ENCODE measurements at places on chromosomes 6 and 20.

DNA sequence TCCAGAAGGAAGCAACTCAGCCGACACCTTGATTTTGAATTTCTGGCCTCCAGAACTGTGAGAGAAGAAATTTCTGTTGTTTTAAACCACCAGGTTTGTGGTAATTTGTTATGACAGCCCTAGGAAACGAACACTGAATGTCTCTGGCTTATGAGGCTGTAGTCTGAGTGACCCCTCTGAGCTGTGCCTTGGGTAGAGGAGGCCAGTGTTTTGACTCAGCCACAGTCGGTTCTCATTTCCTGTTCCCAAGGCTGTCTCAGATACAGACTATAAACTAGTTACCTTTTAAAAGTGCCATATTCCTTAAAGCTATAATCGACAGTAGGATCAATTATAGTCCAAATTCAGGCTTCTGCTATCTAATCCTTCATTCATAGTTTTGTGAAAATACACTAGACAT, 391.2 kb upstream of the MAP3K7 start:
- no peak for DNase-seq

- no peak for DNase-seq
Measured at GRCh38 chr6:35173427-35174087, 32.4 kb upstream of the TCP11 start.

DNA sequence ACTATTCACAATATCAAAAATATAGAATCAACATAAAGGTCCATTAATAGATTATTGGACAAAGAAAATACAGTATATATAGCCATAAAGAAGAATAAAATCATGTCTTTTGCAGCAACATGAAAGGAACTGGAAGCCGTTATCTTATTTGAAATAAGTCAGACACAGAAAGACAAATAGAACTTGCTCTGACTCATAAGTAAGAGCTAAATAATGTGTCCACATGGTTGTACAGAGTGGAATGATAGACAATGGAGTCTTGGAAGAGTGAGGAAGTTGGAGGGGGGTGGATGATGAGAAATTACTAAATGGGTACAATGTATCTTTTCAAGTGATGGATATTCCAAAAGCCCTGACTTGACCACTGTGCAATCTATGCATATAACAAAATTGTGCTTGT, 613.5 kb downstream of the PHF3 start:
- no peak for DNase-seq

GRCh38 chr20:20331156-20331555, 36.7 kb upstream of the INSM1 start:
- no peak for DNase-seq

- no peak for DNase-seq
Measured at GRCh38 chr6:122372647-122373046, 26.8 kb upstream of the HSF2 start.

DNA sequence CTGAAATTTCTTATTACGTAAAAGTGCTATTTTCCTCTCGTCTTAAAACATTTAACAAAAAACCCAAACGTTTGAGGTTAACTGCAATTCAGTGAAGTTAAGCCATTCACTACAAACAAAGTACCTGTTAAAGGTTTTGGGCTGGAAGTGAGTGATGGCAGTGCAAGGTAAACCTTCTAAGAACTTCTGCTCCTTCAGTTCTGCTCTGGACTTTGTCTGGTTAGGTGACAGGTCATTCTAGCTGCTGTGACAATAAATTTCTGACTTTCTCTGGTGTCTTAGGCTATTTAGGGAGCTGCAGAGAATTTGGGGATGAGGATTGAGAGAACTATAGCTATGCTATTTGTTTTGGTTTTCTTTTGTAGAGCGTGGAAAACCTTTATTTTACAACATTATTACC, 36.5 kb upstream of the NEDD9 start:
- no peak for DNase-seq

DNA sequence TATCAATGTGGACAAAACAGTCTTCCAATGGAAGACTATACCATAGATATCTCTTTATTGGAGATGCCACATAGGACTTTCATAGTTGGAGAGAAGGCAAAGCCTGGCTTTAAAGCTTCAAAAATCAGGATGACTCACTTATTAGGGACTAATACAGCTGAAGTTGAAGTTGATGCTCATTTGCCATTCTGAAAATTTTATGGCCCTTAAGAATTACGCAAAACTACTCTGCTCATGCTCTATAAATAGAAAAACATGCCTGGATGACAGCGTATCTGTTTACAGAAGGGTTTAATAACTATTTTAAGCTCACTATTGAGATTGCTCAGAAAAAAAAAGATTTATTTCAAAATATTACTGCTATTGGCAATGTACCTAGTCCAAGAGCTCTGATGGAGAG, 155.5 kb upstream of the DST start:
- DNase-seq = no peak

DNA sequence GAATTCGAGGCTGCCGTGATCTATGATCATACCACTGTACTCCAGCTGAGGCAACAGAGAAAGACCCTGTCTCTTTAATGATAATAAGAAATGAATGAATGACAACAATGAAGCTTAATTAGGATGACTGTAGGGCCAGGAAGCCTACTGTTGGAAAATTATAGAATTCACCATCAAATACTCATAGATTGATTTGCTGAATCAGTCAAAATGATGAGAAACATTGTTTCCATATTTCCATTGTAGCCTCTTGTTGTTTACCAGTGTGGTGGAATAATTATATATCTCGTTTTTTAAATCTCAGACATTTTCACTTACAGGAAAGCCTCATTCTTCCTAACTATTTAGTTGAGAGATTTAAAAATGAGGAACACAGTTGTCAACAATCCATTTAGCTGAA, 96.2 kb downstream of the JAG1 start:
- DNase-seq = no peak

GRCh38 chr6:144411531-144412165, 126.5 kb downstream of the UTRN start:
- DNase-seq = no peak

DNA sequence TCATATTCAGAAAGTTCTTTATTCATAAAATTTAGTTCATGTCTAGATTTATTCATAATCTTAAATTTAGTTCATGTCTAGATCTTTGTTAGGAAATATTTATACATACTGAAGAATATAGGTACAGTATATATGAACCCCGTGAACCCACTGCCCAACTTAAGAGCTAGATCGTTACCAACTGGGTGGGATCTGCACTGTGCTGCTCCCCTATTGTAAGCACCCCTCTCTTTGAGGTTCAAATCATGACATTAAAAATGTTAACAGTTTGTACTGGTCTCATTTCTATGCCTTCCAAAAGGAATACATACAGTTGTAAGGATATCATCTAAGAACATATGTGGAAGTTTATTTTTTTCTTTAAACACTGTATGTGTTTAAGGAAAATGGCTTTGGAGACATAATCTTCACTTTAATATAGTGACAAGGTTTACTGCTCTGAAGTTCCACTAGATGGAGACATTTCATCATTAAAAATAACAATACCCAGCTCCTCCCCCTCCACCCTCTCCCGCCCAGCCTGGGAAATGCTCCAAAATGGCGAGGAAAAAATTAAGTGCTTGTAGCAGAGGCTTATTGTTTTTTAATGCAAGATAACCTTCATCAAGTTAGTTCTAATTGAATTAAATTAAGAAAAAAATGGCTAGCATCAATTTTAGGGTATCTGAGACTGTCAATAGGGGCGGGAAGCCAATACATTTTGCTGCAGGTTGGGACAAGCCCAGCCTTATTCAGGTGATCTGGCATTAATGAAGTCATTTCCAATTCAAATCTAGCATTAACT, 104.1 kb upstream of the TRAF3IP2 start:
- peak; percentile 28 for DNase-seq

DNA sequence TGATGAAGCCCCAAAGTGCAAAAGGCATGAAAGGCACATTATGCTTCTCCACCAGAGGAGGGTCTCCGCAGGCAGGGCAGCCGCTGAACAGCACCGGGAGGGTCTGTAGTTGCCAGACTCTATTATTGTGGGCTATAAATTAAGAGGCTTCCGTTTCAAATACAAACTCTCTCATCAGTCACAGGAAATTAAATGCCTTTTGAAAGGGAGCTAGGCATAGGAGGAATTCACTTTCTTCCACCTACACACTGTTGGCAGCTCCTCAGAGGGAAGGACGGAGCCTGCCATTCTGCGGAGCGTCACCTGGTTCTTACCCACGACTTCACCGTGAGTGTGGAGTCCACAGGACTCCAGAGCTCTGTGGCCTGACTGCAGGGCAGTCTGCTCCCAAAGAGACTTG, 140.8 kb upstream of the AGPAT4 start:
- DNase-seq = no peak

- no peak for DNase-seq
Measured at GRCh38 chr6:5752391-5752680, 254.4 kb downstream of the NRN1 start.

- peak; percentile 59 for DNase-seq
Measured at GRCh38 chr6:139323511-139324300, 31.9 kb upstream of the TXLNB start.

DNA sequence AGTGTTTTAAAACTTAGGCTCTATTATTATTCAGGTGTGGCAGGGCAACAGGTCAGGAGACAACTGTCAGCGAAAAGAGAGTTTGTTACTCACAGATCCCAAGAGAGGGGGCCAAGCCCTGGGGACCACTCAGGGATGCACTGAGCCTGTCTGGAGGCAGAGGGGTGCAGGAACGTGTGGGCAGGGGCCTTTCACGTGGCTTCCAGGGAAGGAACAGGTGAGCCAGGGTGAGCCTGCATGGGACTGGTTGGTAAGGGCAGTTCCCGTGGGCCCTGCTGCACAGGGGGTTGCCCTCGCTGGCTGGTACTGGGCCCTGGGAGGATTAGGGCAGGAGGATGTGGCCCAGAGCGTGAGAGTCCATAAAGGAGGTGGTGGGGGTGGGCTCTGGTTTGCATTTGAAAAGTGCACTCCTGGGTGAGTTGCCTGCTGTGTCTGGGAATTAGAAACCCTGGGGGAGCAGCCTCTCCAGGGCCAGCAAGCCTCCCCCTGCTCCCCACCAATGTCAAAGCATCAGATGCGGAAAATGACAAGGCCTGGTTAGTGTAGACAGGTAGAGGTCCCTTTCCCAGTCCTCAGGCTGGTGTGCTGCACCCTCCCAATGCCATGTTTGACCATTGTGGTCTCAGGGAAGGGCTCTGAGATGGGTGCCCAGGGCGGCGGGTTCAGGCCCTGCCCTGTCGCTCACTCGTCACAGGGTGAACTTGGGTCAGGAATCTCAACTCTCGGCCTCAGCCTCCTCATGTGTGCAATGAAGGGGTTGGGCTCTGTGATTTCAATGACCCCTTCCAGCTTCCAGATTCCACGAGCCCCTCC, 127.4 kb upstream of the RPS6KA2 start:
- DNase-seq = no peak

DNA sequence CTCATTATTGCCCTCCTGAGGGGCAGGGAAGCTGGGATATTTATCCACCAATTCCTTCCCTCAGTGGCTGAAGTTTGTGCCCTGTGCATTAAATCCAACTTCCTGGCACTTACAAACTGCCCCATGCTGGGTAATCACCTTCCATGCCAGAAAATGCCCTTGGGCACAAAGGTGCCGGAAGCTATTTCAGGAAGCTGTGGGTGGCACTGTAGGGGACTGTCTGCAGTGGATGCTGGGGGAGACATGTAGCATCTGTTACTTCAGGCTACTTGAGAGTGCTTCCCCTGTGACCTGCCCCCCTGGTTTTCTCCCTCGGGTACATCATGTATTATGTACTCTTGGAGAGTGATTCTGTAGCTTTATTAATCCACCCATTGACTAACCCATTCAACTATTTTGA, 24.7 kb upstream of the RALGAPA2 start:
- DNase-seq = no peak

GRCh38 chr20:41362748-41363140, 3.9 kb downstream of the EMILIN3 start:
- no peak for DNase-seq

DNA sequence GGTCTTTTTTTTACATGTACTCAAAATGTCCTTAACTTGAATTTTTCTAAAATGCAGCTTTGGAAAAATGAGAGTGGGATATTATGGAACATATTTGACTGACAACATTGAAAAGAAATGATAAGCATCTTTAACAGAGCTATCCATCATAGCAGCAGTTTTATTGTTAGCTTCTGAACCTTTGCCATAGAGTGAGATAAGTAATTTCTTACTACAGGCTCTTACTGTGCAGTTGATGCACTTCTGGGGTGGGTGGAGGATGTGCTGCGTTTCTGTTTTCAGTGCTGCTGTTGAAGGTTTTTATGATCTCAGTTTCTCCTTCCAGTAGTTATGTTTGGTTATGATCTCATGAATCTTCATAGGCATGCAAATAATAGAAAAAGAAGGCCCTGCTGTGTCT, 267.0 kb downstream of the TMEM242 start:
- peak; percentile 40 for DNase-seq

DNA sequence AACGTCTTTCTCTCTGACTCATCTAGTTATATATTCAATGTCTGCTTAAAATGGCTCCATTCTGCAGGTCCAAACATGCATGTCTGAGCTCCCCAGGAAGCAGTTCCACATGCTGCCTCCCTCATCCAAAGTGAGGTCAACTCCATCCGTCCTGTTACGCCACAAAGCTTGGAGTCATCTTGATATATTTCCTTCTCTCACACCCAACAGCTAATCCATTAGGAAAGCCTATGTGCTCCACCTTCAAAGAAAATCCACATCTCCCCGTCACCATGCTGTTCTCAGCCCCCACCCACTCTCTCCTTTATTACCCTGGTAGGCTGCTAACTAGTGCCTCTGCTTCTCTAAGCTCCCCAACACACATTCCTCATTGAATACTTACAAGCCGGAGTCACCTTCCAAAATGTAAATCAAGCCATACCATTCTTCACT, 130.2 kb upstream of the SYNDIG1 start:
- no peak for DNase-seq

DNA sequence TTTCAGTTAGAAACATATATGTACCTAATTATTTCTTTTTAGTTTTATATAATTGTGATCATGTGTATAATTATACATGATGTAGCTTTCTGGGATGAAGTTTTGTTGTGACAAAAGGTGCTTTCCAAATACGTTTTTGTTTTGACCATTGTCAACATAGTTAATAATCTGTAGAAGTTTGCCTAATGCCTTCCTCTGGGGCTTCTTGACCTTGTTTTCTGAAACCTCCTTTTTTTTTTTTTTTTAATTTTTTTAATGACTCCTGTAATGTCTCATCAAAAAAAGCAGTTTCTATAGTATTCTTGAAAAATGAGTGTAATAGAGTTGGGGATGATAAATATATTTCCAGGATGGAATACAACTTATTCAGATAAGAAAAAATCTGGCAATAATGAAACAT, 434.7 kb upstream of the SOX4 start:
- no peak for DNase-seq

- DNase-seq = no peak
Measured at GRCh38 chr6:167745670-167746389, 80.9 kb upstream of the AFDN start.
